ENCODE measurements at places on chromosomes 2 and 18. TPM values are rescaled to one million over a fixed set of nuclear protein-coding genes. Genes with fewer than 3 reads are reported as not detected.
A peak's percentile ranks its signal among the peaks of the same experiment; 100 is the strongest.

GRCh38 chr18:77100751-77101355, 31.7 kb downstream of the MBP start:
- DNase-seq, result no peak
- H3K4me1 ChIP-seq, result peaks cover 42% of the 10 kb centered on the region
- H3K27me3 ChIP-seq, result no peaks in the 10 kb centered on the region
- peak overlapping the region; percentile 79 for H3K27ac ChIP-seq
- no peak overlapping the region for H3K4me3 ChIP-seq
- no peaks in the 10 kb centered on the region for H3K36me3 ChIP-seq

DNA sequence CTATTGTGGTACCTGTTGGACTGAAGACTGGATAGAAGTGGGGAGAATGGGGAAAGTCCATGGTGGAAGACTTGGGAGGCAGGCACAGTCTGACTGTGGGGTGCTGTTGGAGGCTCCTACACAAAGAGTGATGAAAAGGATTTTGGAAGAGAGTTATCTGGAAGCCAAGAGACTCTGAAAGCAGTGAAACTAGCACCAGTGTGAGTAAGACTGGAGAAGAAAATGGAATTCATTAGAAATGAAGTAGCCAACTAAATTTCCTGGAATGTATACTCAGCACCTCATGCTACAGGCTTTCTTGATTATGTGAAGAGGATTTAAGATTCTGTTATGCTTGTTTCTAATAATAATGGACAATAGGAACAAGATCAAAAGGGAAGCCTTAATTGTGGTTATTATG, 27.7 kb downstream of the ELP2 start:
- no peak for DNase-seq
- H3K4me3 ChIP-seq, result no peak overlapping the region
- H3K36me3 ChIP-seq, result peaks cover 54% of the 10 kb centered on the region
- H3K4me1 ChIP-seq, result no peaks in the 10 kb centered on the region

DNA sequence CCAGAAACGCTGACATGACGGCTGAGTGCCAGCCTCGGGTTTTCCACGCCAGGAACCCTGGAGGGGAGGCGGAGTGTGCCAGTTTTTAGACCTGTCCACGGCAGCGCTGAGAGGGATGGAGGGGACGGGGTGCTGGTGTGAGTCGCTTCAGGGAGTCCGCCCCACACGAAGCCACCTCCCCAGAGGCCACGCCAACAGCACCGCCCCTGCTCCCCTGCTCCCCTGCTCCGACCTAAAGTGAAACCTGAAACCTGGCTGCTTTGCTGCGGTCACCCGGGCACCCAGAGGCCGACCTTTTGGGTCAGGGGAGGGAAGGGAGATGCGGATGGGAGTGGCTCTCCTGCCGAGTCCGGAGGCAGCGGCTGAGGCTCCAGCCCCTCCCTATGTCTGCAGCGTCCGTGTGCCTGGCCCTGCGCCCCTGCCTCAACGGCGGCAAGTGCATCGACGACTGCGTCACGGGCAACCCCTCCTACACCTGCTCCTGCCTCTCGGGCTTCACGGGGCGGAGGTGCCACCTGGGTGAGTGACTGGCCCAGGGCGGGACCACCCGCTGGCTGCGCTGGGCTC, 38.1 kb downstream of the SNED1 start:
- H3K4me3 ChIP-seq, result peak overlapping the region; percentile 26
- peaks cover 26% of the 10 kb centered on the region for H3K36me3 ChIP-seq
- H3K27me3 ChIP-seq, result no peaks in the 10 kb centered on the region
- DNase-seq, result peak; percentile 83
- H3K4me1 ChIP-seq, result peaks cover 8% of the 10 kb centered on the region

GRCh38 chr2:172993931-172994717, 81.5 kb upstream of the MAP3K20 start:
- H3K27me3 ChIP-seq, result no peaks in the 10 kb centered on the region
- no peak for DNase-seq
- no peaks in the 10 kb centered on the region for H3K4me1 ChIP-seq
- H3K4me3 ChIP-seq, result no peak overlapping the region
- no peaks in the 10 kb centered on the region for H3K36me3 ChIP-seq
- no peak overlapping the region for H3K27ac ChIP-seq

GRCh38 chr2:10984418-10985135, 72.8 kb downstream of the KCNF1 start:
- no peak for DNase-seq
- H3K4me1 ChIP-seq, result peaks cover 4% of the 10 kb centered on the region
- H3K27me3 ChIP-seq, result no peaks in the 10 kb centered on the region
- no peak overlapping the region for H3K4me3 ChIP-seq
- H3K27ac ChIP-seq, result no peak overlapping the region

DNA sequence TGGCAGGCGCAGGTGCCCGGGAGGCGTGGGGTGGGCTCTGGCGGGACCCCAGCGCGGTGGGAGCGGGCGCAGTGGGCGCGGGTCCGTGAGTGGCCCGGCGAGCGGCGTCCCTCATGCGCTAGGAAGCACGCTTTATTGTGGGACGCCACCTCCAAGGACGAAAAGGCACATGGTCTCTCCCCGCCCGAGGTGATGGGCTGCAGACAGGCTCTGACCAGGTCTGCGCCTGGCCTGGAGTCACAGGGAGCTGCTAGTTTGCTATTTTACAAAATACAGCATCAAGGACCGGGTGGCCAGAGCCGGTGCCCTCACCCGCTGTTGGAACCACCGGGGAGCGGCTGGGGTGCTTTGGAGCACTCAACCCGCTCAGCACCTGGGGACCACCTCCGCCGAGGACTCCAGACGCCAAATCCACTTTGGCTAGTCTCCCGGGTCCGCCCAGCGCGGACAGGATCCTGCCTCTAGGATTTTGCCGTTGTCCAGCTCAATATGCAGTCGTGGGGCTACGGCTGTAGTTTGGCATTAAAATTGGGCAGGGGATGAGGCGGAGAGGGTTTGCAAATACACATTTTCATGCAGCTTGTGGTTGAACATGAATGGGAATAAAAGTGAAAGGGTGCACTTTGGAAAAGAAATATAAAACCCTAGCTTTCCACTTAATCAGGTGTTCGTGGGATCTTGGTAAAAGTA, 65.4 kb downstream of the LRRFIP1 start:
- DNase-seq, result peak; percentile 60
- H3K27ac ChIP-seq, result peak overlapping the region; percentile 95
- H3K4me1 ChIP-seq, result peaks cover 62% of the 10 kb centered on the region
- H3K27me3 ChIP-seq, result no peaks in the 10 kb centered on the region
- H3K36me3 ChIP-seq, result no peaks in the 10 kb centered on the region

DNA sequence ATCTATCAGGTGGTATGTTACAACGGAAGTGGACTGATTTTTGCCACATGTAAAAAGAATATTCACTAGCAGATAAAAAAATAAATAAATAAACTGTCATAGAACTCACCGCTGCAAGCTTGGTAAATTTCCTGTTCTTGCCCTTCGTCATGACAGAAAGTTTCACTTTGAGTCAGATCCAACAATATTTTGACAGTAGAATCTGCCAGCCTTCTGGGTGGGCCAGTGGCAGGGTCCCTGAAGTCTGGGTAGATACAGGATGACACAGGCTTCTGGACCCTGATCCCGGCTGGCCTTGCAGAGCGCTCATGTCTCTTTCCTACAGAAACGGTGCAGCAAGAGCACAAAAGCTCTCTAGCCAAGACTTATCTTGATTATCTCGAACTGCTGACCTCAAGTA, 97.8 kb upstream of the PMAIP1 start:
- no peaks in the 10 kb centered on the region for H3K36me3 ChIP-seq
- no peak overlapping the region for H3K4me3 ChIP-seq
- no peak overlapping the region for H3K27ac ChIP-seq
- H3K27me3 ChIP-seq, result no peaks in the 10 kb centered on the region

- peak within 1 kb of the TSS; percentile 56 for H3K4me3 ChIP-seq
- no peaks in the 10 kb centered on the region for H3K4me1 ChIP-seq
- peak; percentile 52 for DNase-seq
- no peaks in the 10 kb centered on the region for H3K27me3 ChIP-seq
Measured at GRCh38 chr2:230068651-230069055, at the start of gene SLC16A14. SLC16A14 (minus strand) TSS chr2:230068924; CDS start chr2:230059352, 9,572 bp downstream.

- no peak overlapping the region for H3K4me3 ChIP-seq
- DNase-seq, result no peak
- peak overlapping the region; percentile 80 for H3K27ac ChIP-seq
- no peaks in the 10 kb centered on the region for H3K27me3 ChIP-seq
- H3K4me1 ChIP-seq, result peaks cover 9% of the 10 kb centered on the region
Measured at GRCh38 chr2:189569295-189569910, 11.2 kb downstream of the SLC40A1 start.

DNA sequence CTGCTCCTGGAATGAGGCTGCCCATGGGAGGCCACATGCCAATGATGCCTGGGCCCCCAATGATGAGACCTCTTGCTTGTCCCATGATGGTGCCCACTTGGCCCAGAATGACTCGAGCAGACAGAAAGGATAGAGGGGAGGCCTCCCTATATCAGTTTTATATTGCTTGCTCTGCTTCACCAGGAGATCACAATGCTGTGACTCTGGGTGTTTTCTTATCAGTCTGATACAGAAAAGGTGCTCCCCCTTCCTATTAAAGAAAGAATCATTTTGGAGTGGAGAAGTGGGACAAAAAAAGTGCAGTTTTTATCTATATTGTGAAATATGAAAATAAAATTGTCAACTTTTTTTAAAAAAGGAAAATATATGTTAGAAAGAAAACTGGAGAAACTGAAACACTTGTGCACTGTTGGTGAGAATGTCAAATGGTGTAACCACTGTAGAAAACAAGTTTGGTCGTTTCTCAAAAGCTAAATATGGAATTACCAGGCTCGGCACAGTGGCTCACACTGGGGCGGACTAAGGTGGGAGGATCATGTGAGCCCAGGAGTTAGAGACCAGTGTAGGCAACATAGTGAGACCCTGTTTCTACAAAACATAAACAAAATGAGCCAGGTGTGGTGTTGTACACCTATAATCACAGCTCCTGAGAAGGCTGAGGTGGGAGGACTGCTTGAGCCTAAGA, 21.8 kb downstream of the LPIN2 start:
- DNase-seq, result no peak
- no peaks in the 10 kb centered on the region for H3K27me3 ChIP-seq
- no peak overlapping the region for H3K27ac ChIP-seq
- peaks cover under 1% of the 10 kb centered on the region for H3K4me1 ChIP-seq

DNA sequence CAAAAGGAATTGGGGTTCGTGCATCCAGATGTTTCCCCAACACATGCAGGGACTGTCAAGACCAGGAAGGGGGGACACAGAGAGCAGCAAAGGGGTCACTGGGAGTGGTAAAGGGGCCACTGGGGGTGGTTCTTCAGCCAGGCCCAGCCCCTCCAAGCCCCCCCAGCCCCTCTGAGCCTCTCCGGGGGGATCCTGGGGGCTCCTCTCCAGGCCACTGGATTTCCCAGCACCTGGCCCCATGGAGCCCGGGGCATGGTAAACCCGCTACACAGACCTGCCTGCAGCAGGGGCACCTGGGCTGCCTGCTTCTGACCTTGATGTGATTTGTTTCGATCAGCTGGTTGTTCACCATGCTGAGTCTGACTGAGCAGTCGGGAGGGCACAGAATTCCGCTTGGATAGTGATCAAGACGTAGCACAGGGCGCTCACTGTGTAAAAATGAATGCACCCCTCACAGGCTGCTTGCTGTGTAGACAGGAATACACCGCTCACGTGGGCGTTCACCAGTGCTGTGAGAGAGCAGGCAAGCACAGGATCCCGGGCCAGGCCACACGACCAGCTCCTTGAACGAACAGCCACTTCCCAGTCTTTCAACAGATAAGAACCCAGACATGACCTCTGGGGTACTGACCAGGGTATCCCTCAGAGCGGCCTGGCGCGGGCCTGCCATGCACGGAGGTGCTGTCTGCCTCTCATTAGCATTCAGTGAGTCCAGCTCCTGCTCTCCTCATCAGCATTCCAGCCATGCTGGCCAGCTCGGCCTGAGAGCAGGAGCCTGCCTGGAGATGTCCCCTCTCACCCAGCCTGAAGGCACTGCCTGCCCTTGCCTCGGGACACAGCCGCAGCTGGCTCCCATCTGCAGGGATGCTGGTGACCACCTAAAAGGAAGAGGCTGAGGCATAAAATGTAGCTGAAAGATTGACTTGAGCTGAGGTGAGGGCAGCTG, 73.3 kb upstream of the OTOS start:
- no peaks in the 10 kb centered on the region for H3K27me3 ChIP-seq
- DNase-seq, result no peak
- H3K27ac ChIP-seq, result peak overlapping the region; percentile 46
- no peak overlapping the region for H3K4me3 ChIP-seq
- H3K36me3 ChIP-seq, result no peaks in the 10 kb centered on the region

DNA sequence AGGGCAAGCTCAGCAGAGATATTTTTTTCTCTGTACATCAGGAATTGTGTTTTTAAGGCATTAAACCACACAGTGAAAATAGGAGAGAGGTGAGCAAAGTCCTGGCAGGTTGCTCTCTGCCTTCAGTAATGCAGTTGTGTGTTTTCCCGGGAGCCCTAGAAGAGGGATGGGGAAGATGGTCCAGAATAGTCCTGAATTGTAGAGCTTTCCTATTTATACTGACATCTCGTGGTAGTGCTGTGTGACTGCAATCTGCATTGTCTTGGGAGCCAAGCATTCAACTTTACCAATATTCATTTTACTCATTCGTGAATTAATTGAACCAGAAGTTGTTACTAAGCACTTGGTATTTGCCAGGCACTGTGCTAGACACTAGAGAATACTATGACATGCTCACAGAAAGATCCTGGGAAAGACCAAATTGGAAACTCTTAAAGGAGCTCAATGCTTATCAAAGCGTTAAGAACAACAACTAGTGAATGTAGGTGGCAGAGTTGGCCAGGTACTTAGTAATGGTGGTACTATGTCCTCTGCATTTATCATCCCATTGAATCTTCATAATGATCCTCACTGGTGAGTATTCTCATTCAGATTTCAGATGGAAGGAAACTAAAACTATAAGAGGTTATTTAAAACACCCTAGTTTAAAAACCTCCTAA, 214.6 kb downstream of the TRIB2 start:
- no peaks in the 10 kb centered on the region for H3K27me3 ChIP-seq
- no peaks in the 10 kb centered on the region for H3K36me3 ChIP-seq
- DNase-seq, result no peak
- H3K4me1 ChIP-seq, result no peaks in the 10 kb centered on the region

GRCh38 chr2:108621087-108621559, 86.9 kb downstream of the LIMS1 start:
- no peaks in the 10 kb centered on the region for H3K36me3 ChIP-seq
- no peaks in the 10 kb centered on the region for H3K27me3 ChIP-seq
- H3K4me1 ChIP-seq, result peaks cover 52% of the 10 kb centered on the region
- no peak overlapping the region for H3K4me3 ChIP-seq
- H3K27ac ChIP-seq, result peak overlapping the region; percentile 56

DNA sequence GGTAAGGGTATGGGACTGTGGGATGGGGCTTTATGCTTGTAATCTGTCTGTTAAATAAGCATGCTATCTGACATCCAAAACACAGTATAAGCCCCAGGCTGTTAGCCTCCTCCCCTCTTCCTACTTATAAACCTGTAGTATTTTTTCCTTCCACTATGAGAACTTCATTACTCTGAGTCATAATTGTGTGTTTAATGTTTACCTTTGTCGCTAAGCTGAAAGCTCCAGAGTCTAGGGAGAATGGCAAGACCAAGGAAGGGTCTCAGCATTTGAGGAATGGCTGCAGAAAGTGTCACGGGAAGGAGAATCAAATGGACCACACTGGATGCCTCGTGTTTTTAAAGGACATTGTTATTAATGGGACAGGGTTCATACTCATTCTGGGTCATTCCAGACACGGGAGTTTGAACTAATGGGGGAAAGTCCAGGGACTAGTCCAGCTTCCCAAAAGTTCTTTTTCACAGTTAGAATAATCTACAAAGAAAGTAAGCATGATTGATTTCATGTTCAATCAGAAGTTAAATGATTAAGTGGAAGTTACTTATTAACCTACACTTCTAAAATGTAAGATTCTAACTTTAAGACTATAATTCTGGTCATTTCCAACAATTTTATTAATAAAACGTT, 292.2 kb downstream of the AFF3 start:
- no peak for DNase-seq
- no peaks in the 10 kb centered on the region for H3K27me3 ChIP-seq
- no peaks in the 10 kb centered on the region for H3K4me1 ChIP-seq
- no peak overlapping the region for H3K4me3 ChIP-seq
- H3K27ac ChIP-seq, result no peak overlapping the region

NEU2 gene
- not detected for total RNA-seq

RSAD2 gene
- total RNA-seq, result 1.9 TPM

MAL gene
- 5.6 TPM for total RNA-seq

SH3RF3 gene
- total RNA-seq, result 2.8 TPM

LYPD1 gene
- total RNA-seq, result 0.45 TPM

Data from thyroid gland (tissue), 4 donors.